ENCODE measurements at places on chromosomes 2 and 18. TPM values are rescaled to one million over a fixed set of nuclear protein-coding genes. Genes with fewer than 3 reads are reported as not detected.

Gene HOXD4
- 0.61 TPM for total RNA-seq

DNA sequence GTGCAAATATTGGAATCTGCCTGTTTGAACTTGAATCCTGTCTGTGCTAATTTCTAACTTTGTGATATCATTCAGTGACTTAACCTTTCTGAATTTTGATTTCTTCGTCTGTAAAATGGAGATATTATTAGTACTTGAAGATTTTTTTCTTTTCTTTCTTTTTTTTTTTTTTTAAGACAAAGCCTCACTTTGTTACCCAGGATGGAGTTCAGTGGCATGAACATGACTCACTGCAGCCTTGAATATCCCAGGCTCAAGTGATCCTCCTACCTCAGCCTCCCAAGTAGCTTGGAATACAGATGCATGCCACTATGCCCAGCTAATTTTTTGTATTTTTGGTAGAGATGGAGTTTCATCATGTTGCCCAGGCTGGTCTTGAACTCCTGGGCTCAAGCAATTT, 28.3 kb downstream of the ACTR3 start:
- DNase-seq, result no peak

DNA sequence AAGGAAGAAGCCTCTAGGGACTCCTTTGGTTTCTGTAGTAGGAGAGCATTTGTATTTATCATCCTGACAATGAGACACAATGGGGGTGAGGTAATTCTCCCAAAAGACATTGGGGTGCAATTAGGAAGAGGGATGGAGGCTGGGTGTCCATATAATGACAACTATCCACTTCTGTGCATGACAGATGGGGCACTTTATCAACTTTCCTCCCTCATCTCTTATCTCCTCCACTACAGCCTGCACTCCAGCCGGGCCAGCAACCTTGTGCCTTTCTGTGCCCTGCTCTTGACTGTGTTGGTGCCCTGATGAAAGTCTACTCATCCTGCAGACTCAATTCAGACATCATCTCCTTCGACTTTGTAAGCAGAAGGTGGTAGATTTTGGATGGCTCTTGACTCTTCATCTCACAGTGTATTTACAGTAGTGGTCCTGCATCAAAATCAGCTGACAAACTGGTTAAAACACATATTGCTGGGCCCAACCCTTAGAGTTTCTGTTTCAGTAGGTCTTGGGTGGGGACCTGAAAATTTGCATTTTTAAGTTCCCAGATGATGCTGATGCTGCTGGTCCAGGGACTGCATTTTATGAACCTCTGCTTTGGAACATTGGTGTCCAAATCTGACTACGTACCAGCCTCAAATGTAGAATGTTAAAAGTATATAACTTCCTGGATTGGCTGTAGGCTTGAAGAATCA, 40.8 kb upstream of the CFAP36 start:
- DNase-seq, result no peak

- DNase-seq, result no peak
Observed at GRCh38 chr18:44541781-44542180, 138.9 kb upstream of the SETBP1 start.

DNA sequence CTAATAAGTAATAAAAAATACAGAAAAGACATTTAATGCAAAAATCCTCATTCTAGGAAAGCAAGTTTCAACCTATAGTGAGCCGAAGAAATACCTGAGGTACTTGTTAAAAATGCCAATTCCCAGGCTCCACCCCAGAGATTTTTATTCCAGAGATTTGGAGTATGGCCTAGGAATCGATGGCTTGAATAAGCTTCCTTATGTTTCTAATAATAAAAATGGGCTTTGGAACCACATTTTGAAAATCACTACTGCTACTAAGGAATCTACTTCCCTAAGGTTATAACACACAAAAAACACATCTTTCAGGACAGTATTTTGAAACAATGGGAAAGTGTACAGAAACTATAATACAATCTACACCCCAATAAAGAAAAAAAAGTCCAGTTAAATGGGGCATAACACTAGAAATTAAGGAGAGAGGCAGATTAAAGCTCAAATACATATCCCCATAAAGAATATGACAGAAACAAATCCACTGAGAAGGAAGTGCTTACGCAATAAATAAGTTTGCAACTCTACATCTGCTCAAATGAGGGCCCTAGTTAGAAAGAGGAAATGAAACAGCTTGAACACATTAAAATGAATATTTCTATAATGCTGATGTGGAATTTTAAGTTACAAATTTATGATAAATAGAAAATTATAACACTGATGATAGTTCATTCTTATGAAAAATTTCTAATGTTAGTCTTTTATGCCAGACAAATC, 103.7 kb downstream of the EPB41L3 start:
- DNase-seq, result no peak

DNA sequence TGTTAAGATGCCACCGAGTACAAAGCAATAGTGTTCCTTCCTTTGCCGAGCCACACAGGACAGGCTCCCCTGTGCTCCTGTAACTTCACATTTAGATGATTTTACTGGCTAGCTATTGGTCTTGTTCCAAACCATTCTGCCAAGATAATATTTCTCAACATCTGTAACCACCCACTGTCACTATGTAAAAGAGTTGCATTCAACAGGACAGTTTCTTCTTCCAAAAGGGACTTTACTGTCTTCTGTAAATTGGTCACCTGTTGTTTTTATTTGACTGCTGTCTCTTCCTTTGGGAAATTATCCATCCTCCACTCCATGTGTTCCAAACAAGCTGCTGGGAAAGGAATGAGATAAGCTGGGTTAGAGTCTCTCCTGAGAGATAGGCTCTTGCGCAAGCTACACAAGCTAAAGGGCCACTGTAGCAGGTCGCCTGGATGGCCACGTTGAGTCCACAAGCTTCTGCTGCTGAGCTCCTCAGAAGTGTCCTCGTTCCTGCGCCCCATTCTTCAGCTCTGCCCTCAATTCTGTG, 14.4 kb upstream of the BZW1 start:
- DNase-seq, result no peak

Data from HCT116 (cell line).